ENCODE measurements at places on chromosomes 7 and 10.
A peak's percentile ranks its signal among the peaks of the same experiment; 100 is the strongest.

- DNase-seq = no peak
These were observed 61.3 kb downstream of the AFAP1L2 start for GRCh38 chr10:114342976-114343375.

DNA sequence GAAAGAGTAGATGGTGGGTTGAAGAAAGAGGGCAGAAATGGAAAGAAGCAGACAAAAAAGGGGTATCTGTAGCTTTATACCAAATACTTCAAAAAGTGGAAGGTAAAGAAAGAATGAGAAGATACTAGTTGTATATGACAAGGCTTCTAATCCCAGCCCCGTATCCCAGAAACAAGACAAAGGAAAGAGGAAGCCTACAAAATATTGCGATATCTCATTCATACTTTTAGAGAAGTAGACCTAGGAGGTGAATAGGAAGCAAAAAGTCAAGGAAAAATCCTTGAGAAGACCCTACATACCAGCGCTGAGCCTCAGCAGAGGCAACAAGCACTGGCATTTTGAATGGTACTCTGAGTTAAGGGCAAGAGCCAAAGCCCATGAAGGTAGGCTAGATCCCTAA lies 26.6 kb downstream of the PHTF2 start:
- DNase-seq = no peak

GRCh38 chr10:119203006-119203405 lies 4.4 kb upstream of the GRK5 start:
- DNase-seq = peak; percentile 31

- DNase-seq = peak; percentile 95
These were observed 38.9 kb upstream of the CPXM2 start for GRCh38 chr10:123930340-123931001.

GRCh38 chr7:115748123-115748738 lies 282.3 kb downstream of the TFEC start:
- DNase-seq = no peak
